H9 (cell line): ENCODE measurements at places on chromosomes 2 and 18.

DNA sequence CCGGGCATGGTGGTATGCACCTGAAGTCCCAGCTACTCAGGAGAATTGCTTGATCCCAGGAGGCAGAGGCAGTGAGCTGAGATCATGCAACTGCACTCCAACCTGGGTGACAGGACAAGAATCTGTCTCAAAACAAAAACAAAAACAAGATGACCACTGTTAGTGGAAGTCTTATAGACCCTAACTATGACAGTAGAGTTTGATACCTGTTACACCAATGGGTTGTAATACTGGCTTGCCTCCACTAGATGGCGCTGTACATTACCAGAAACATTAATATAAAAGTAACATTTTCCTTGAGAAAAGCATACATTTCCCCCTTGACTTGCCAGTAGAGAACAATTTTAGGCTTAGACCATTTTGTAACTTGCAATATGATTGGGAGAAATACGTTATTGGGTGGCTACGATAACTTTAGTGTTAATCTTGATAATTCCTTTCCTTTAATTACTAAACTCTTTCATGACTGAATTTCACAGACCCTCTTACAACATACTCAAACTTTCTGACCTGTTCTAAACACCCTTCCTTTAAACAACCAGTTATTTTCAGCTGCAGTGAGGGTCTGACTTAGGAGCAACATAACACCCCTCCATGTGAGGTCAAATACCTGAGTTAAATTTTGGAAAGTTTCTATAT is 19.5 kb downstream of the SLC25A52 start:
- DNase-seq: peak; percentile 41

- DNase-seq: no peak
Observed at GRCh38 chr18:36818652-36819051, 10.2 kb downstream of the TPGS2 start.

DNA sequence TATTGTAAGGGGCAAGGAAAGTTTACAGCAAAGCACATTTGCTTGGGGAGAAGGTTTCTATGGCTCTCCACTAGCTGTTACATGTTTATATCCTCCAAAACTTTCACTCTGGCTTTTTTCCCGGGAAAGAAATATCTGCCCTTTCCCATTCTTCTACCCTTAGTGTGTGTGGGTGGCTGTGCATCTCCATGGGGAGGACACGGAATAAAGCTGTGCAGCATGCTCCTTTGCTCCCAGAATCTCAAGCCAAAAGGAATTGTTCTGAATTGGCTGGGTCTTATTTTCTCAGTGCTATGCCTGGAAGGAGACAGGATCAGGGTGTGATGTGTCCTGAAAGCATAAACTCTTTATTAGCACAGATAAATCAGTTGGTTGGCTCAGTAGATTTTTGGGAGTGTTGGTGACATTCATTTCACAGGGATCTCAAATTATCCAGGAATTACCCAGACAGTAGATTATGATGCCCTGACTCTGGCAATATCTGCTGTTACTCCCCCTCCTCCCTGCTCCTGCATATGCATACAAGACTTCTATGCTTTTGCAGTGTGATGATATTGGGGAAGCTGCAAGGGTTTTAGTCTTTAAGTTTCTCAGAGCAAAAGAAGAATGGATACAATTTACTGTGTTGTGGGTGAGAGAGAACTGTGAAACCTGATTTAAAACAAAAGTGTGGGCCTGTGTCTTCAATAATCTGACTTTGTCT is 63.1 kb downstream of the PARD3B start:
- no peak for DNase-seq

DNA sequence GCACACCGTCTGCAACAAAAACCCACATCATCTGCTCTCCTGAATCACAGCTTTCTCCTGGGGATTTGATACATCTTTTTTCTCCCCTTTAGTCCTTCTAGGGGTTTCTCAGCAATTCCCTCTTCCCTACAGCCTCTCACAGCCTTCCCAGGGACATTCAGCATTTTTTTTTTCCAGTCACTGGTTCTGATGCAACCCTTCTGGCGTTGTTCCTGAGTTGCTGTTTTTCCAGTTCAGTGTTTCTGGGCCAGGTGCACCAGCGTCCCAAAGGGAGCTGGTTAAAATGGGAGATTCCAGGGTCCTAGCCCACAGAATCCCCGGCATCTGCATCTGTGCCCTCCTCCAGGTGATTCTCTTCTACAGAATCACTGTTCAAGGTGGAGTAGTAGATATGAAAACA is 36.1 kb downstream of the ADCY3 start:
- DNase-seq: no peak

GRCh38 chr2:96407041-96407918 is 71.7 kb downstream of the NCAPH start:
- peak; percentile 84 for DNase-seq

DNA sequence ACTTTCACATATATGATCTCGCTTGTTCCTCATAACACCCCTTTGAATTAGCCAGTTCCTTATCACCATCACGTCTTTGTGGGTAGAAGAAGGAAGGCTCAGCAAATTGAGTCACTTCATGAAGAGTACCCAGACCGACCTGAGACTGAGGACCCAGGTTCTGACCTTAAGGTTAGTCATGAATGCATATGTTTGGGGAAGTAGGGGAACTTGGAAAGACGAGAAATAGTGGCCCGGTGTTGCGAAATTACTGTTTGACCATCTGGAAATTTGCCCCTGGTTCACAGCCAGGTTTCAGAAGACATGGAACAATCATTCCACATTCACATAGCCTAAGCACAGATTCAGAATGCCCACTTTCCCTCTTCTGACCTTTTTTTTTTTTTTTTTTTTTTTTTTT is 59.8 kb downstream of the MEIS1 start:
- DNase-seq: no peak

GRCh38 chr2:167718560-167718959 is 528.8 kb downstream of the STK39 start:
- no peak for DNase-seq

- DNase-seq: no peak
Observed at GRCh38 chr2:35415942-35416341, 939.6 kb upstream of the CRIM1 start.

DNA sequence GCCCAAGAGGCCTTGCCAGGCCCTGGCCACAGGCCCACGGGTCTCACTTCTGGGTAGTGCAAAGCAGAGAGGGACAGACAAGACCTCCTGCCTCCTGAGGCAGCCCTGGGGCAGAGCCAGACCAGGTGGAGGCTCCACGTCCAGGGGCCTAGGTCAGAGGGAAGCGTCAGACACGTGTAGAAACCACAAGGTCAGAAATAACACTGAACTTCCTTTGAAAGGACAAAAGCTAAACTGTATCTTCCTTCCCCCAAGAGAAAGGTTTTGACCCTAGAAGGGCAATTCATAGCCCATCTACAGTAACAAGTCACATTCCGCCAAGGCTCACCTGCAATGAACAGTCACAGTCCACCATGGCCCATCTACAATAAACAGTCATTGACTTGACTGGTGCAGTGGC is 17.9 kb downstream of the SDC1 start:
- DNase-seq: no peak

DNA sequence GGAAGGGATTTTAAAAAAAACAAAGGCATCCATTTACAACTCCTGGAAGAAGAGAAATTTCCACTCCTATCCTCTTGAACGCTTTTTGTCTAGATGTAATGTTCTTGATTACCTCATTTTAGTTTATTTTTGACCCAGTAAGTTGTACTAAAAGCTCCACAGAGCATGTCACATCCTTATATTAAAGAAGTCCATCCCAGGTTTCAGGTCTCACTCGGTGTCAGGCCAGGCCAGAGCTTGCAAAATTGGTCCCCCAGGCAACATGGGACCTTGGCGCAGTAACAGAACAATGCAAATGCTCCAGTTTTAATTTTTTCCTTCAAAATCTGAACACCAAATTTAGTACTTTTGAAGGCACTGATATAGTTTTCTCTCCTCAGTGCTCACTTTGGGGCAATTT is 218.4 kb upstream of the REV1 start:
- no peak for DNase-seq

DNA sequence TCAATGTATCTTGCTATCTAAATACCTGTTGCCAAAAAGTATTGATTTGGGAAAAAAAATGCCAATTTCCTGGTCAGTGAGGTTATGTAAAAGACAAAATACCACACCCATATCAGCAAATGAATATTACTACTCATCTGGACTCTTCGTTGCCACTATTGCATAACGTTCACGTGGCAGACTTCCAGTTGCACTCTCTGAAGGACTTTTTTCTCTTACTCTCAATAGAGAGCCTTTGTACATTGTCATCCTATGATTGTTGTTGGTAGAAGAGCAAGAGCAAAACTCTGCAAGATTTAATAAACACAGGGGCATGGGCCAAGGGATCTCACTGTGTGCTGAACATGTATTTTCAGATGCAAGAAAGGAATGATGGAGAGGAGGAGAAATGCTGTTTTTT is 689.8 kb downstream of the MBD2 start:
- DNase-seq: no peak

- DNase-seq: no peak
Observed at GRCh38 chr2:118279005-118279404, 190.7 kb downstream of the INSIG2 start.

DNA sequence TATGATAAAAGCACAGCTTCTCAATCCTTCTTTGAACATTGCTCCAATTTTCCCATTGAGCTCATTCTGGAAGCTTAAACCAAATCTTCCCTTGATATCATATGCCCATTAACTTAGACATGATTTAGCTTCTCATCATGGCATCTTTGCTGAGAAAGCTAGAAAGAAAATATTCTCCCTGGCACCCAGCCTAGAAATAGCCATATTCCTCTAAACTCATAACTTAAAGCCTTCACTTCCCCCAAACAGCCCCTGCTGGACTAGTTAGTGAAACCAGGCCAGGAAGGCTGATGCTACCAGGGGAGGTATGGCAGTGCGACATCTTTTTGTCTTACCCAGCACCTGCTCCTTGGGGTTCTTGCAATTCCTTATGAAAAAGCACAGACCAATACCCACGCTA is 4.3 kb downstream of the AAK1 start:
- DNase-seq: no peak

- DNase-seq: no peak
Observed at GRCh38 chr2:169573974-169574299, 272 bp upstream of the FASTKD1 start.

GRCh38 chr18:46676182-46676835 is 19.3 kb upstream of the LOXHD1 start:
- DNase-seq: no peak

GRCh38 chr2:96258166-96259022 is 7.4 kb downstream of the TMEM127 start:
- DNase-seq: no peak

- DNase-seq: no peak
Observed at GRCh38 chr2:134154246-134154645, 99.6 kb upstream of the MGAT5 start.

GRCh38 chr2:222792001-222792611 is 68.7 kb upstream of the ACSL3 start:
- DNase-seq: no peak

GRCh38 chr2:196649202-196649601 is 9.7 kb downstream of the CCDC150 start:
- no peak for DNase-seq

DNA sequence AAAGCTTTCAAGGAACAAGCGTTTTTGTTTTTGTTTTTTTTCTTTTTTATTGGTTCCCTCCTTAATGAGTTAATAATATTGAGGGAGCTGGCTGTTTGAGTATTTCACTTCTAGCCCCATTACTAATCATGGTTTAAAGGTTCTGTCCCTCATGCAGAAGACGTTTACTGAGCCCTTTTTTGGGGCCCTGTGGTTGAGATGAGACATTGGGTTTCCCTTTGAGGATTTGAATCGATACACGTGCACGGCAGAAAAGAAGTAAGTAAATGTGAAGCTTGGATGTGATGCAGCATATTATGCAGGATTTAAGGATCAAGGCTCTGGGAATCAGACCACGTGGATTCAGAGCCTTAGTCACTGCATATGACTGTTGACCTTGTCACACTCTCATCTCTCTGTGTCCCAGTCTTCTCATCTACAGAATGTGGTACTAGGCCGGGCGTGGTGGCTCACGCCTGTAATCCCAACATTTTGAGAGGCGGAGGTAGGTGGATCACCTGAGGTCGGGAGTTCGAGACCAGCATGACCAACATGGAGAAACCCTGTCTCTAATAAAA is 1.0 kb upstream of the CHST10 start:
- DNase-seq: no peak

GRCh38 chr2:238106339-238106697 is 6.2 kb downstream of the ESPNL start:
- peak; percentile 69 for DNase-seq

- no peak for DNase-seq
Observed at GRCh38 chr2:197982565-197982964, 178.2 kb downstream of the PLCL1 start.

DNA sequence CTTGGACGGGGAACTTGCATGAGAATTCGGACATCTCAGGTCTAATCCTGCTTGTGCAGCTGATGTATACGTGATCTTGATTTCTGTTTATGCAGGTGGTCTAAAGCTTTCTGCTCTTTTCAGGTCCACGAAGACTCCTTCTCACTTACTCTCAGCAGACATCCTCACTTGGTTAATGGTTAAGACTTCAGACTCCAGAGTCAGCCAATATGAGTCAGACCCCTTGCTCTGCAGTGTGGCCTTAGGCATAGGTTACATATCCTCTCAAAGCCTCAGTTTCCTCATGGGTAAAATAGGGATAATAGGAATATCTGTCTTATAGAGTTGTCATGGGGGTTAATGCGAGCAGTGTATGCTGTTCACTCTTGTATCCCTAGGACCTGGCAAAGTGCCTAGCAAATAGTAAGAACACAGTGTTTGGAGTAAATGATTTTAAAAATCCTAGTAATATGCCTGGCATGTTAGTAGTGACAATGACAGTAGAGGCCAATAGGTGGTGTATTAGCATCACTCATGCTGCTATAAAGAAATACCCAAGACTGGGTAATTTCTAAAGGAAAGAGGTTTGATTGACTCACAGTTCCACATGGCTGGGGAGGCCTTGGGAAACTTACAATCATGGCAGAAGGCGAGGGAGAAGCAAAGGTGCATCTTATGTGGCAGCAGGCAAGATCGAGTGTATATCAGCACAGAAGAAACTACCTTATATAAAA is 42.3 kb downstream of the XRCC5 start:
- DNase-seq: no peak

- no peak for DNase-seq
Observed at GRCh38 chr18:45995461-45995860, 28.3 kb upstream of the EPG5 start.

- DNase-seq: no peak
Observed at GRCh38 chr2:171524018-171524401, 1.7 kb downstream of the CYBRD1 start.

- no peak for DNase-seq
Observed at GRCh38 chr2:47551800-47552525, 149.0 kb downstream of the MSH2 start.
